ENCODE measurements at places on chromosomes 3 and 15.

DNA sequence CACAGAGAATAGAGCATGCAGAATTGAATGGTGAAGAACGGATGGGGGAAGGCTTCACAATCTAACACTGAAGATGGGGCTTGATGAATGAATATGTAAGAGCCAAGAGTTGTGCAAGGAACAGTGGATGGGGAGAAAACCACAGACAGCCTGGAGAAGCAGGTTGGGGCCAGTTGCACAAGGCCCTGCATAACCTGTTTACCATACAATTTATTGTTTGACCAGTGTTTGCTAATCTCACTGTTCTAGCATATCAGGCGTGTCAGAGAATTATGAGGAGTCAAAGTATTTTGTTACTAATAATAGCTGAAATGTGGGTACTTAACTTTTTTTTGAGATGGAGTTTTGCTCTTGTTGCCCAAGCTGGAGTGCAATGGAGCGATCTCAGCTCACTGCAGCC, 36.4 kb downstream of the LINS1 start:
- DNase-seq = no peak

DNA sequence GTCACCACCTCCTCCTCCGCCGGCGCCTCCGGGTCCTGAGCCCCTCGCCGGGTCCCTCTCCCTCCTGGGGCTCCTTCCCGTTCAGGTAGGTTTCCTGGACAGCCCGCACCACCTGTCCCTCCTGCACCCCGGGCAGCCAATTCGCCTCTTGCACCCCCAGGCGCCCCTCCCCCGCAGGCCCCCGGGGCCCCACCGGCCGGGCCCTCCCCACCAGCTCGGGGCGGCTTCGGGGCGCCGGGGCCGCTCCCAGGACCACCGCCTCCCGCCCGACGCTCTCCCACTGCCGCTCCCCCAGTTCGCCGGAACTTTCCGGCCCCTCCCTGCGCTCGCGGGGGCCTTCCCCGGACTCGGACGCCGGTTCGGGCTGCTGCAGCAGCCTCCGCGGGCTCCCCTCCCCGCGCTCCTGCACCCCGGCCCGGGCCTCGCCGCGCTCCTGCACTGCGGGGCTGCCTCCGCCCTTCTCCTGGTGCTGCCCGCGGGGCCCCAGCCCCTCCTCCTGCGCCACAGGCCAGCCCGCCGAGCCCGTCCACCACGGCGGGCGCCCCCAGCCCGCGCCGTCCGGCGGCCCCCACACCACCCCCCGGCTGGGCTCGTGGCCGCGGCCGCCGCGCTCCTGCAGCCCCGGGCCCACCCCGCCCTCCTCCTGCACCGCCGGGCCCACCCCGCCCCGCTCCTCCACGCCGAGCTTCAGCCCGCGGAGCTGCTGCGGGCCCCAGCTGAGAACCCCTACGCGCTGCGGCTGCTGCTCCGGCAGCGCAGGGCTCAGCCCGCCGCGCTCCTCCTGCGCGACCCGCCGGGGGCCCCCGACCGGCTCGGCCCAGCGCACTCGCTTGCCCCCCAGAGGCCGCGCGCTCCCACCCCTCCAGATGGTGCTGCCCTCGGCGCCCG, 587 bp upstream of the TNK2 start:
- no peak for DNase-seq

DNA sequence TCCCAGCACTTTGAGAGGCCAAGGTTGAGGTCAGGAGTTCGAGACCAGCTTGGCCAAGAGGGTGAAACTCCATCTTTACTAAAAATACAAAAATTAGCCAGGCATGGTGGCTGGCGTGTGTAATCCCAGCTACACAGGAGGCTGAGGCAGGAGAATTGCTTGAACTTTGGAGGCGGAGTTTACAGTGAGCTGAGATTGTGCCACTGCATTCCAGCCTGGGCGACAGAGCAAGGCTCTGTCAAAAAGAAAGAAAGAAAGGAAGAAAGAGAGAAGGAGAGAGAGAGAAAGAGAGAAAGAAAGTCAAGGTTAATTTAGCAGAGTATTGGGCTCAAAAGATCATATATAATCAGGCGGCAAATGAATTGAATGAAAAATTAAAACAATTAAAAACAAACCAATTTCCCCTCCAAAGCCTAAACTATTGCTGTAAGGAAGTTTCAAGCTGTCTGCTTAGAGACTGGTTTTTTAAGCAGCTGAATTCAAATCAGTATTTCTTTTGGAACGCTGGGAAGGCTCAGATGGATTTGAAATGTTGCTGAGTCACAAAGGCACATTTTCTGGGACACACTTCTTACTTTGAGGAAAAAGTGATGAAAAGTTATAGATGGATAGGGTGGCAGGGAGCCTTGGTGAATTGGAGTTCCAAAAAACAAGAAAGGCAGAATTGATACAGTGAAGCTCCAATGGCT, 81.3 kb upstream of the BHLHE40 start:
- DNase-seq = no peak

DNA sequence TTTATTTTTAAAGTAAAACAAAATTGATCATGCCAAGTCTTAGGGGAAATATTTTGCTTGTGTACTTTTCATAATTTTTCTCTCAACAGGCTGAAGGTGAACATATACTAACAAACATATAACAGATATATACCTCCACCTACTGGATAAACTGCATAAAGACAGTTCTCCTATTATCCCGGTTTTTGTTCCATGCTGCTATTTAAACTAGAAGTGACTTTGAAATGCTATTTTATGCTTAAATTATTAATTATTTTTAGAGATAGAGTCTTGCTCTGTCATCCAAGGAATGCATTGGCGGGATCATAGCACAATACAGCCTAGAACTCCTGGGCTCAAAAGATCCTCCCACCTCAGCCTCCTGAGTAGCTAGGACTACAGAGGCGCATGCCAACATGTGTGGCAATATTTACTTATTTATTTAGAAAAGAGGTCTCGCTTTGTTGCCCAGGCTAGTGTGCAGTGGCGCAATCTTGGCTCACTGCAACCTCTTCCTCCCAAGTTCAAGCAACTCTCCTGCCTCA, 49.8 kb downstream of the ST3GAL6 start:
- no peak for DNase-seq

DNA sequence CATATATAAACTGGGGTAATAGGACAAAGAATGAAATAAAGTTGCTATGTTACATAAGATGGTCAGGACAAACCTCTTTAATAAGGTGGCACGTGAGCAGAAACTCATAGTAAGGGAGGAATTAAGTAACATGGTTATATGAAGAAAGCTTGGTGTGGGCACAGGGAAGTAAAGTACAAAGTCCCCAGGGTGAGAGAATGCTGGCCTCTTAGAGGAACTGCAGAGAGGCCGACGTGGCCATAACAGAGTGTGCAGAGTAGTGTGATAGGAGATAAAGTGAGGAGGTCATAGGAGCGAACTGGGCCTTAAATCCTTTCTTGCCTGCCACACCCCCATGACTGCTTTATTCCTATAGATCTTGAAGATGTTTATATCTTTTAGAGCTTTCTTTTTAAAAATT, 17.4 kb upstream of the RBMS3 start:
- no peak for DNase-seq

GRCh38 chr15:89575146-89575655, at the start of gene TICRR:
TICRR (plus strand) TSS chr15:89575469; CDS start chr15:89575587, 118 bp downstream.
- peak; percentile 84 for DNase-seq

- no peak for DNase-seq
Observed at GRCh38 chr3:81237181-81237580, 524.3 kb downstream of the GBE1 start.

DNA sequence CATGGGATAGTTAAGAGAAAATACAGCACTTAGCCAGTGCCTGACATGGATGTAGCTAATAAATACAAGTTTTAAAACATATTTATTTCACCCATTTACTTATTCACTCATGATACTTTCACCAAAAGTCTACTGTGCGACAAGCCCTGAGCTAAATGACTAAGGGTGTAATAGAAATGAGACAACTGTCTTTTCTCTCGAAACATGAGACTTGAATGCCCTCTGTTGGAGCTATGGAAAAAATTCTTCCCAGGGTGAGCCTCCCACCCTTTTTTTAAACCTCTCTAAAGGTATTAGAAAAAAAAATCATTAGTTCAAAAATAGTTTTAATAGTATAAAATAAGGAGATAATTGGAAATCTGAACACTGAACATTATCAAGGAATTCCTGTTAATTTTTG, 24.3 kb upstream of the RPL14 start:
- no peak for DNase-seq

DNA sequence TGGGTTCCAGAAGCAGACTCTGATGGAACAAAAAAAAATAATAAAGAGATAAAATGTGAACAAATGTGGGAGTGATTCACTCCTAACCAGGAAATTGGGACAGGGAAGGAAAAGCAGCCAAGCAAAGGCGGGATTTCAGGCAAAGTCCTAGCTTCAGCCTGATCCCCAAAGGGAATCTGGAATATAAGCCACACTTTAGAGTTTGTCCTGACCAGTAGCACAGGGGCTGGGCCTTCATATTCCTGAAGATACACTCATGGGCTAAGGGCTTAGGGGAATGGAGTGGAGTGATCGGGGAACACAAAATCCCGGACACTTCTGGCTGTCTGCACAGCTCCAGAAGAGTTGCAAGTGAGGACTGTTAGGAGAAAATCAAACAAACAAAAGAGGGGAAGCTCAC, 135.0 kb upstream of the COL8A1 start:
- DNase-seq = no peak

DNA sequence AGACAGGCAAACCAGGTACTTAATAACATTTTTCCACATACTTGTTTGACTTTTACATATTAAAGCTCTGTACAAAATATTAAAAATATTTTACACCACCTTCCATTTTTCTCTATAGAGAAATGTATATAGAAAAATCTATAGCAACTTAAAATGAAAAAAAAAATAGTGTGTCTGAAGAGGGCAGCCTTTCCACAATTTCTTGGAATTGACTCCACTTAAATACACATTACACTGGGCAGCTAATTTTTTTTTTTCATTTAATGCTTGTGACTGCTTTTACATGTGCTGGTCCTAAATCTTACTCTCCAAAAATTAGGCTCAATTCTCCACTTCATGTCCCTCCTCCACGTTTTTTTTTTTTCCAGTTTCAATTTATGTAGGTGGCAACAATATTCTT, 427.0 kb upstream of the RBMS3 start:
- no peak for DNase-seq

- DNase-seq = no peak
Observed at GRCh38 chr15:88493844-88494243, 26.3 kb downstream of the MRPS11 start.

GRCh38 chr15:65044724-65045481, at the start of gene SLC51B:
SLC51B (plus strand) TSS chr15:65045387; CDS start chr15:65050005, 4,618 bp downstream.
- DNase-seq = no peak

- no peak for DNase-seq
Observed at GRCh38 chr15:50350621-50351020, 4.4 kb downstream of the GABPB1 start.

Measured in stimulated activated CD8-positive, alpha-beta memory T cell treated with anti-CD3 and anti-CD28 coated beads, Interleukin-7, amount 100 ng/mL, for 1 hour (primary cell).